ENCODE measurements at places on chromosomes 7 and 10.

- DNase-seq: no peak
Observed at GRCh38 chr7:138887872-138888656, 90.1 kb upstream of the ATP6V0A4 start.

- DNase-seq: no peak
Observed at GRCh38 chr7:56474271-56474670, 358.1 kb upstream of the NUPR2 start.

DNA sequence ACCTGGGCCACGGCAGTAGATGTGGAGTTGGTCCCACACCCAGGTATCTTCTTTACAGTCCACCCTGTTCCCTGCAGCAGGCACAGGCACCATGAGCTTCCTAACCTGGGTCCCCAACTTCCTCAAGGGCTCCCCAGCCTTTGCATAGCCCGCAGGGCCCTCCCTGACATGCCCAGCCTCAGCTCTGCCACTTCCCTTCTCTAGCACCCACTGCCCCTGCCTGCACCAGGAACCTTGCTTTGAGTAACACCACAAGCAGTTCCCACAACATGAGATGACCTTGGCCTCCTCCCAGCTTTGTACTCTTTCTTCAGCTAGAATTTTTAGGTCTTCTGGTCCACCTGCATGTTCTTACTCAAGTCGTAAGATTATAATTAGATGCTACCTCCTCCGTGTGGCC, 92.2 kb upstream of the ZPBP start:
- DNase-seq: no peak

GRCh38 chr10:102418622-102419268, at the start of gene PSD:
PSD (minus strand) TSS chr10:102418785; CDS start chr10:102417038, 1,747 bp downstream.
- DNase-seq: no peak

- DNase-seq: no peak
Observed at GRCh38 chr7:46011059-46011458, 90.0 kb upstream of the IGFBP3 start.

DNA sequence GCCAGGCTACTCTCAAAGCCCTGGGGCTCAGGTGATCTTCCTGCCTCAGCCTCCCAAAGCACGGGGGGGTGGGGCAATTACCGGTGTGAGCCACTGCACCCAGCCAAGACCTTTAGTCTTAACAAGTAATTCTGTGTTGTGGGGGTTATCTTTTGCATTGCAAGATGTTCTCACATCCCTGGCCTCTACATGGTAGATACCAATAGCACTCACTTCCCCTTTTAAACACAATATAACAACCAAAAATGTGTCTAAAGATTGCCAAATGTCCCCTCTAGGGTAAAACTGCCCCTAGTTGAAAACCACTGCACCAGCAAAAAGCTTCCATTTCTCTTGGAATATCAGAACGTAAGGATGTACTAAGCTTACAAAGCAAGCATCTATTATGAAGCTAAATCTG, 225.0 kb downstream of the CTNNA3 start:
- DNase-seq: no peak

DNA sequence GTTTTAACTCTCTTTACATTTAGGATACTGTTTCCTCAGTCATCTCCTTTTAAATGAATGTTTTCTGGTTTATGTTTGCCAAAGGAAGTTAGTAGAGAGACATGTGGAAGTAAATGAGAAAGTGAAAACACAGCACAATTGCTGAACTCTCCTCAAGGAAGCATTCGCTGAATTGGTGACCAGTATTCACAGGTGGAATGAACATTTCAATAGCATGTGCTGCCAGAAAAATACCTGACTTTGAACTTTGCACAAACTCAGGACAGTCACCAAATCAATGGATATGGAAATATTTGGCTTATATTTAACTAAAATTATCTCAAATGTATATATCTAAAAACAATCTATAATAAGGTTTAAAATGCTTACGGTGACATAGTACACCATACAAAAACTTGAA, 28.5 kb downstream of the TSPAN12 start:
- no peak for DNase-seq

DNA sequence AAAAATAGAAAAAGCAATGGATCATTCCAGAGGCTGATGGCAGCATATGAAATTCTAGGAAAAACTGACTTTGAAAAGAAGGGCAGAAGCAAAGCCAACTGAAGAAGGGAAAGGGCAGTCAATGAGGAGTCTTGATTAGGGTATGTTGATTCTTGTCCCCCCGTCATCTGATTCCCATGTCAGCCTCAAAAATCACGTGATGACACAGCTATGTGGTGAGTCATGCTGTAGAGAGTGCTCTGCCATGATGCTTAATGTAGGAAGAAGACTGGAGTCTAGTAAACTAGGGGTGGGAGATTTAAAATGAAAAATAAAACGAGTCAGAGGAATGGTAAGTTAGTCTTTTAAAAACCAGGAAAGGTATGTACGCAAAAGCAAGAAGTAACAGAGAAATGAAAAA, 3.9 kb upstream of the POU6F2 start:
- DNase-seq: no peak

GRCh38 chr7:4201566-4201965, 480.5 kb upstream of the FOXK1 start:
- DNase-seq: no peak

GRCh38 chr7:108813251-108814014, 243.8 kb downstream of the DNAJB9 start:
- DNase-seq: no peak

DNA sequence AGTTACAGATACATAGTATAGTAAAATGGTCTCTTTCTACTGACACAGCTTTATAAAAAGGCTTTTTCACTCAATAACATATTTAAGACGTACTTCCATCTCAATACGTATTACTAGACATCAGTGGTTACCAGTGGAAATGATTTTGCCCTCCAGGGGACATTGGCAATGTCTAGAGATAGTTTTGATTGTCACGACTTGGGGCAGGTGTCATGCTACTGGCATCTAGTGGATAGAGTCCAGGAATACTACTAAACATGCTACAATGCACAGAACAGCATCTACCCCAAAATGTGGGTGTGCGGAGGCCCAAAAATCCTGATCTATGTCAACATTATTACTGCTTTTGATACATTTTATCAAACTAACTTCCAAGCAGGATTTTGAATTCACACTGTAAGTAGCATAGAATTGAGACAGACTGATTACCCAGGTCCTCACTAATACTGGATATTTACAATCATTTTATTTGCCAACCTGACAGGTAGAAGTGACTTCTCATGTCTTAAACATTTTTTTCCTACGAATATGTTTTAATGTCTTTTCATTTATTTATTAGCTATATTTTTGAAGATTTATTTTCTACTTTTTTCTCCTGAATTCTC, 53.8 kb downstream of the HGF start:
- DNase-seq: no peak

DNA sequence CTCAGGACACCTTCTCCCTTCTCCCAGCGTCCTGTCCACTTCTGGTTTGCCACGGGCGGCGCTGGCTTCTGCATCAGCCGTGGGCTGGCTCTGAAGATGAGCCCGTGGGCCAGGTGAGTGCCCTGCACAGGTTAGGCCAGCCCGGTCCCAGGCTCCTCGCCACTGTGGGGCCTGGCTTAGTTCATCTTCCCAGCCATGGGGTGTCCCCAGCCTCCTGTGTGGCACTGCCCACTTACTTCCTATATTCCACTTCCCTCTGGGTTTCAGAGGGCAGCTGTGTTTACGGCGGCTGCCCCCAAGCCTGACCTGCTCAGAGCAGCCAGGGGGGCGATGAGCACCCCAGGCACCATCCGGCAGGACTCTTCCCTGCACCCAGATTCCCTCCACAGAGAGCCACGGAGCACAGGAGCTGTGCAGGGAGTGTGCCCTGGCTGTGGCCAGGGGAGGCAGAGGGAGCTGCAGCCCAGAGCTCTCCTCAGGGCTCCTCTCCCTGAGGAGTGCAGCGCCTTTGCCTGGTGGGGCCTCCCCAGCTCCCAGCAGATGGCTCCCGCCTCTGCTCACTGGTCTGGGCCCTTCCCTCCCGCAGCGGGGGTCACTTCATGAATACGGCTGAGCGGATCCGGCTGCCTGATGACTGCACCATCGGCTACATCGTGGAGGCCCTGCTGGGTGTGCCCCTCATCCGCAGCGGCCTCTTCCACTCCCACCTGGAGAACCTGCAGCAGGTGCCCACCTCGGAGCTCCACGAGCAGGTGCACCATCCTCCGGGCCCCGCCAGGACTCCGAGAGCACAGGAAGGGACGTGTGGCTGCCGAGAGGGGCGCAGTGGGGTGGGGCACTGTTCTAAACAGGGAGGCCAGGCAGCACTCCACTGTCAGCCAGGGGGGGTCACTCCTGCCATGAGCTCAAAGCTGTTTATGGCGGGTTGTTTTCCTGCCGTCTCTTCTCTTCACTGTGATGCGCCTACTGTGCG, 6.4 kb downstream of the LFNG start:
- DNase-seq: no peak

GRCh38 chr10:88730864-88731263, 24.8 kb downstream of the LIPK start:
- DNase-seq: no peak

GRCh38 chr7:70092314-70093204, 494.3 kb downstream of the AUTS2 start:
- DNase-seq: no peak

- DNase-seq: no peak
Observed at GRCh38 chr7:94011714-94012353, 7.7 kb upstream of the BET1 start.

GRCh38 chr7:29879609-29880008, 73.3 kb downstream of the WIPF3 start:
- DNase-seq: no peak

DNA sequence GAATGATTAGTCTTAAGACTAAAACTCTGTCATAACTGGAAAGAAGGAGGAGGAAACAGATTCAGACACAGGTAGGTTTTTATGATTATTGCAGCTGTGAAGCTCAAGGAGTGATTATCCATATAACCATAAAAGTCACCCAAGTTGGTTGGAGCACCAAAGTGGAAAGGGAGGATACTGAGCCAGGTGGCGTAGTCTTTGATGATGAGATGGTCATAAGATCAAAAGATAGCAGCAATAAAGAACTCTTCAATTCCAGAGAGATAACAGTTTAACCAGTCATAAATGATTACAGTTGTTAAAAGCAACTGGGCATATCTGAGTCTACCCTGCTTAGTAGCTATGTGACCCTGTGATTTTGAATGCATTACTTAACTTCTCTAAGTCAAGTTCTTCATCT, 8.4 kb downstream of the ABCB1 start:
- no peak for DNase-seq

DNA sequence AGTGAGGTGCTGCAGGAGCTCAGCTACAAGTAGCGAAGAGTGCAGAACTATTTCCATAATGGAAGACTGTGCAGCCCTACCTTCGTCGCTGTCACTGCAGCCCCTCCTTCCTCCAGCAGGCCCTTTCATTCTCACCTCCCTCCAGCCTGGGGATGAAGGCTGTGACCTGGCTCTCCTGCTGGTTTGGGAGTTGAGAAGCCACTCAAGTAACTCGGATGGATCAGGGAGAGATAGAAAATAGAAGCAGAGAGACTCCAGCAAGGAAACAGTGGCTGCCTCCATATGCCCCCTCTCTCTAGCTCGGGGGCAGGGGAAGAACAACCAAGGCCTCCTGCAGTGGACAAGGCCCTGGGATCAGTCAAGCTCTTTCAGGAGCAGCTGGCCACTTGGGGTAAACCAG, 37.4 kb upstream of the NPFFR1 start:
- DNase-seq: no peak

DNA sequence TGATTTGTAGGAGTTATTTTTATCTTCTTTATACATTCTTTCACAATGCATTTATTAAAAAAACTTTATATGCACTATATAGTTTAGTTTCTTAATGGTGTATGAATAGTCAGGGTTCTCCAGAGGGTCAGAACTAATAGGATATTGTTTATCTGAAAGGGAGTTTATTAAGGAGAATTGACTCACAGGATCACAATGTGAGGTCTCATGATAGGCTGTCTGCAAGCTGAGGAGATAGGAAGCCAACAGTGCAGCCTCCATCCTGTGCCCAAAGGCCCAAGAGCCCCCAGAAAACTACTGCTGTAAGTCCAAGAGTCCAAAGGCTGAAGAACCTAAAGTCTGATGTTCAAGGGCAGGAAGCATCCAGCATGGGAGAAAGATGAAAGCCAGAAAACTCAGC, 192.8 kb upstream of the AHR start:
- no peak for DNase-seq

DNA sequence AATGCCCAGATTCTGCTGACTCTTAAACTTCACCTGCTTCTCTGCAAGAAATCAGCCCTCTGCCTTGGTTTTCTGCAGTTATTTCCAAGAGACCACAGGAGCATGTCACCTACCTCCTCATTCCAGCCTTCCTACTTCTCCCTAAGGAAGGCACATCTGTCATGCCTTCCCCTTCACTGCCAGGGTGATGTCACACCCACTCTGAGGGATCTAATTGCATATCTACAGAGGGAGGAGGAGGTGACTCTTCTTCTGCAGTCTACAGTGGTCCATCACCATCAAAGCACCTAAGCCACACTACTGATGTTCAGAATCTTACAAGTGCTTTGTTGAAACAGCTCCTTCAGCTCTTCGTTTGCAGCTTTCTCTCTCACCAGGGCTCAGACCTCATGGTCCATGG, 275.5 kb downstream of the FGFR2 start:
- DNase-seq: no peak

GRCh38 chr10:113047963-113048781, 98.1 kb downstream of the TCF7L2 start:
- DNase-seq: no peak

DNA sequence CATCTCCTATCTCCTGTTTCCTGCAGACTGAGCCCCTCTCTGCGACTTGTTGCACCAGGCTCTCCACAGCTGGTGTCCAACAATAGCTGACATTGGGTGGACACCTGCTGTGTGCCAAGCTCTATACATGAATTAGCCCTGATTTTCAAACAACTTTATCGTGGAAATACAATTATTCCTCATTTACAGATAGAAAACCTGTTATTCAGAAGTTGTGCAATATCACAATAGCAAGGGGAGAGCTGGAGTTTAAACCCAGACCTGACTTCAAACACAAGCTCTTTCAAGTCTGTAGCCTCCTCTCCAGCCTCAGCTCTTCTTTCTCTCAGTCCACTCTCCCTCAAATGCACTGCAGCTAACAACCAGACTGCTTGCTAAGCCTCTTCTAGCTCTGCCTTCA, 168.8 kb downstream of the HECW1 start:
- no peak for DNase-seq

DNA sequence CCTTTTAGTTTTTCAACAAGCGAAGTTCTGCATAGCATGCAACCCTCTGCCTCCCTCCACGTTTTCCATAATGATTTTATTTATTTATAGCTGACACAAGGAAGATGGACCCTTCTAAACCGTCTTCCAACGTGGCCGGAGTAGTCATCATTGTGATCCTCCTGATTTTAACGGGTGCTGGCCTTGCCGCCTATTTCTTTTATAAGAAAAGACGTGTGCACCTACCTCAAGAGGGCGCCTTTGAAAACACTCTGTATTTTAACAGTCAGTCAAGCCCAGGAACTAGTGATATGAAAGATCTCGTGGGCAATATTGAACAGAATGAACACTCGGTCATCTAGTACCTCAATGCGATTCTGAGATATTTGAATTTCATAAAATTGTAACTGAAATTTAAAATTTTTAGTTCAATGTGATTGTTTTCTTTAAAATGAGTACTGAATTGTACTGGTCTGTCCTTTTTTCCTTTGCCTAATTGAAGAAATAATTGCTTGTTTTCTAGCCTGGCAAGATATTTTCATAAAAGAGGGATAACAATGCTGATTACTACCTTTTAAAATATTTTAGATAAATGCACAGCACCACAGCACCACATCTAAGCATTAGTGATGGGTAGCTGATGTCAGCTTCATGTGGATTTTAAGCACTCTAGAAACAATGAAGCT, 41.5 kb upstream of the SLC39A12 start:
- no peak for DNase-seq
